ENCODE measurements at places on chromosomes 6 and 20.

- no peak for DNase-seq
These were observed 30.5 kb upstream of the RHAG start for GRCh38 chr6:49666930-49667757.

GRCh38 chr6:108031968-108032367, 42.6 kb downstream of the OSTM1 start:
- no peak for DNase-seq

DNA sequence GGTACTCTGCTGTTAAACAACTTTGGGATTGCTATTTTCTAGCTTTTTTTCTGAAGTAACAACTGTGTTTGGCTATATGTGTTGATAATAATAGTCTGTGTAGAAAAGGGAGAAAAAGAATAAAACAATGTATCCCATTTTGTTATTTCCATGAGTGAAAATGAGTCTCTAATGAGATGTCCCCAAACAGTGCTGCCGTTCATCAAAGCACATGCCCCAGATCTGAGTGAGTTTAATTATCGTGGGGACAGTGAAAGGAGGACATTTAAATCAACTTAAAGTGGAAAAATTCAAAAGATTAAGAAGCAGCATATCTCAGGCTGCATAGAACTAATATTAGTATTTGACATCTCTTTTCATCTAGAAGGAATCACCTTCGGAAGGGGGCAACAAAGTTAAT, 59.6 kb downstream of the NCOA7 start:
- no peak for DNase-seq

DNA sequence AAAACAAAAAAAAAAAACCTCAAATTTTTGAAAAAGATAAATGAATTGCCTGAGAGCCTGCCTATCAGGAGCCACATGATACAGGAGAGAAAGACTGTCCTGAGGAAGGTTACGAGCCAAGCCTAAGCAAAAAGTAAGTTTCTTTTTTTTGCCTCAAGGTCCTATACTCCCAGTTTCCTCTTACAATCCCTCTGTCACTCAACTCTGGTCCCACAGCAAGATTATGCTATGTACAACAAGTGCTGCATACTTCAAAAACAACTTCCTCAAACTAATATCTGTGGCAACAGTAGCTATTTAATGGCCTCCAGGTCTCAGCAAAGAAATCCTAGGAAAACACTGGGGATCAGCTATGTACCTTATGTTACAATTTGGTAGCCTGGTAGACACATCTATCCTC, 46.8 kb downstream of the PLN start:
- no peak for DNase-seq

- no peak for DNase-seq
These were observed 46.3 kb downstream of the GRIK2 start for GRCh38 chr6:101439790-101440189.

GRCh38 chr6:118551063-118552053, 3.3 kb downstream of the PLN start:
- peak; percentile 12 for DNase-seq

DNA sequence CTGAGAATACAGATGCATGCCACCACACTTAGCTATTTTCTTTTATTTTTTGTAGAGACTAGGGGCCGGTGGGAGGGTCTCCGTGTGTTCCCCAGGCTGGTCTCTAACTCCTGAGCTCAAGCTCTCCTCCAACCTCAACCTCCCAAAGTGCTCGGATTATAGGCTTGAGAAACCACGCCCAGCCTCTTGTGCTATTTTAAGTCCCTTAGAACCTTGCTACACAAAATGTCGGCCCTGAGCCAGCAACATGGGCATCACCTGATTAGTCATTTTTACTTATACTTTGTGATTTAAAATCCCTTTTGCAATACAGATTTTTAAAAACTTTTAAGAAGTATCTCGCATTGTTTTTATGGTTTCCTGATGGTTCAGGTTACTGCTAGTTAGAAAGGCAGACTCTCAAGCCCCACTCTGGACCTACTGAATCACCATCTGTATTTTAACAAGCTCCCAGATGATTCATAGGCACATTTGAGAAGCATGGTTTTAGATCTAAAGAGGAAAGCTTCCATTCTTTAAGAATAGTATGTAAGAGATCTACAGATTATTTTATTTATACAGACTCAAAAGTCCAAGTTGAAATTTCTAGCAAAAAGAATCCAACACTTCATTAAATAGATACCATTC, 186.3 kb downstream of the PTPRT start:
- no peak for DNase-seq
